ENCODE measurements at places on chromosomes 5 and 9.
A peak's percentile ranks its signal among the peaks of the same experiment; 100 is the strongest.

GRCh38 chr5:149836451-149837139 lies 106.5 kb downstream of the PPARGC1B start:
- DNase-seq: no peak

DNA sequence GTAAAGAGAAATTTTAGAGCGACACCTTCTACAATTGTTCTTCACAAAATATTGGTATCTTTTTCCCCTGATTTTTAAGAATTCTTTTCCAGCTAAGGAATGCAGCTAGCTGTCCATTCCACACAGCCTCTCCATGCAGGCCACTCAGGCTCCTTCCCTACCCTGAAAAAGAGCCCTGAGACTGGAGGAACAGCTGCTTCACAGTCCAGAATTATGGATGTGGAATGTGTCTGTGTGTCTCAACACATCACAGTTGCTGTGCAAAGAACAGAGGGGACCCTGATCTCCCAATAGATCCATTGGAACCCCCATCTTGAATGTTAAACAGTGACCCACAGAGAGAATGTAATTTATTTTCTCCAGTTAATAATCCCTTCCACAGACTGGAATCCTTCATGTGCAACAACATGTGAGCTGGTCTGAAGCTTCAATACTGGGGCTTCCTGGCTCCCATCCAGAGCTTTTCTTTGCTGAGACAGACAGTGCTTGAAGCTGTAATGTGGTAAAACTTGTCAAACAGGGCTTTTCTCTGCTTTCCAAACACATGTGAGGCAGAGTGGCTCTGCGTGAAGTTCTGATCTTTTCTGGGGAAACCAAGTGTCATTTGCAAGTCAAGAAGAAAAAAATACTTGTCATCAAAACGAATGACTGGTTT lies 53.3 kb upstream of the SMC5 start:
- DNase-seq: no peak

DNA sequence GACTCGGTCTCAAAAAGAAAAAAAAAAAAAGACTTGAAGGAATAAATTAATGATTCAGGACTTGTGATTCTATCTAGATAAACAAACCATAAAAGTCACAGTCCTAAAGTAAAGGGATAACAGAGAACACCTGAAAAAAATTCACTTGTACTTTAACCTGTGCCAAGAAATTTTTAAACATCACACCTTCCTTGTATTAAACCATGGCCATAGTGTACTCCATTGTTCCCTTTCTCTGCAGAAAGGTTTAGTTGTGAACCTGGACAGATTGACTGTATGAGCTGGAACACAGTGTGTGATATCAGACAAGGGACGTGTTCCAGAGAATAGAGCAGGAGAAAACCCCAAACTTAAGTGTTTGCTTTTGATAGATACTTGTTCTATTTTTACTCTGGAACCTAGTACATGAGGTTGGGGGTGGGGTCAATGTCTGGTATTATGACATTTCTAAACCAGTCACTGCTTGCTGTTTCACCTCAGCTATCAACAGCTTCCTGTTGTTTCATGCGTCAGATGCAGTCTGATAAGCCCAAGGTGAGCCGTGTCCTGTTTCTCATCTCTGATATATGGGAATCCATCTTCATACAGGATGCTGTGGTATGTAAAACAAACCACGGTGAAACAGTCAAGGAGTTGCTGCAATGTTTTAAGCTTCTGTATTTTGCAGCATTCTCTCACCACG lies 62.5 kb upstream of the ITGA1 start:
- no peak for DNase-seq

- no peak for DNase-seq
Observed at GRCh38 chr5:142716963-142717362, 31.1 kb upstream of the FGF1 start.

DNA sequence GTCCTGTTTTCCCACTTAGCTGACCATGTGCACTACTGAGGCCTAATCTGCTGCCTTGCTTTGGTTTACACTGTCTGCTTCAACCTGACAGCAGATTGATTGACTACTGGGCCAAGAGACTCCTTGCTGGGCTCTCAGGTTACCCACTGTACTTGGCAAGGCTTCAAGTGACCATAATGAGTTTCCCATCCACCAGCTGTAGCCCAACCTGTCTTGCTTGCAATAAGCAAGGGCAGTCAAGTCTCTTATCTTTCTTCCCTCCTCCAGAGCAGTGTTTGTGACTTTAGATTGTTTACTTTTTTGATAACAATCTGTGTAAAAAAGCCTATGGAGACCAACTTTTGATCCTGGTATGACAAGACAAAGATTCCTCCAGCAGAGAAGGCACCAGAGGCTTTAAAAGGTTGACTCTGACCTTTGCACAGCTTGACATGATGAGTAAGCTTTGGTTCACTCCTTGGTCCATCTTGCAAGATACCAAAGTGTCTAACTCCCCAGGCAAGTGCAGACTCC lies 912.3 kb upstream of the SEMA6A start:
- DNase-seq: no peak

DNA sequence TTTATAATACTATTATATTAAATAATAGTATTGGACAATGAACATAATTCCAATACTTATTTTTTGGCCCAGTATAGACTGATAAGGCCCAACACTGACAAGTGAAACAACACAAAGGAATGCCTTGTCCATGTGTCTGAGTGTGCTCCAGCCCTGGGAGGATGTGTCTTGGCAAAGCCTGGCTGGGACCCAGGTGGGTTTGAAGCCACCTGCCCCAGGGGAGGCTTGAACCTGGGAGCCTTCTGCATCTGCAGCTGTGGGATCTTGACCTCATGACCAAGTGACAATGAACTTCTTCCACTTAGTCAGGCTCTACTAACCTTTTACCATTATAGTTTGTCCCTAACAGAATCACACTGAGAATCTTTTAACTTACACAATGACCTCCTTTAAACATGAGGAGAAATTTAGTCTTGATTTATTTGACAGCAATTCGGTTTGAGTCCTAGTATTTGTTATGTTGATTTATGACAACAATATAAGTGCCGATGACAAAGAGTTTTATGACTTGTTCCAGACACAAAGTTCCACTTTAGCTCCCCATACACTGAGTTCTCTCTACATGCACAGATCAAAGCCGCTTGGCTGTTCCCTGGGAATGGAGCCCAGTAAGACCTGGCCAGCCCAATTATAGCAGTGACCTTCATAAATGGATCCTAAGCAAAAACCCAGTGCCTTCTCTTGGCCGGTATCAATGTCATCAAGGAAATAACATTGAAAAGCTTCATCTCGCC lies 294.5 kb downstream of the CTNND2 start:
- no peak for DNase-seq

DNA sequence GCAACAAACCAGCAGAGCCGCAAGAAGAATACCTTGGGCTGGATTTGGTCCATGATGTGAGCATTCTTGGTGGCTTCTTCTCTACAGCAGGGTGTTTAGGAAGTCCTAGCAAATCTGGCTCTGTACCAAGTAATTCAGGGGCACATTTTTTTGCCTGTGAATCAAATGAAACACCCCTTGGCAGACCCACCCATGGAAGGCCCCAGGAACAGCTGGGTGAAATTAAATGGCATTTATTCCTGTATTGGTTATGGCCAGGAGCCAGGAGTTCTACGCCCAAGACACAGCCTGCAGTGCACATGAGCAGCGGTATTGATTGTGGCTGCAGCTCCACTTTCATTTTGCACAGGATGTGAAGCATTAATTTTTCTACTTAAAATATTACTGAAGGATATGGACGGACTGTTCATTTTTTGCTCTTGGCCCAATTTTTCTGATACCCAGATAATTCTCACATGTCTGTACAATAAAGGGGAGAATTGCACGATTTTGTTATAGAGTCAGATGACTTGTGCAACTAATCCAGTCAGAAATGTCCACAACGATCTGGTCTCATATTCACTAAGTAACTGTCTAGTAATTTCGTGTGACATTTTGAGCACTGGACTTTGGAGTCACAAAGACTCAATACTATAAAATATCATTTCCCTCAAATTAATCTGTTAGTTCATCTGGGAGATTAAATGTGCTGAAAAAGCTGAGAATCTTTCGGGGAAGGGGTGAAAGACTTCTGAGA lies 120.7 kb upstream of the APC start:
- DNase-seq: no peak

GRCh38 chr5:180799902-180800801 lies 2.5 kb downstream of the MGAT1 start:
- DNase-seq: no peak

DNA sequence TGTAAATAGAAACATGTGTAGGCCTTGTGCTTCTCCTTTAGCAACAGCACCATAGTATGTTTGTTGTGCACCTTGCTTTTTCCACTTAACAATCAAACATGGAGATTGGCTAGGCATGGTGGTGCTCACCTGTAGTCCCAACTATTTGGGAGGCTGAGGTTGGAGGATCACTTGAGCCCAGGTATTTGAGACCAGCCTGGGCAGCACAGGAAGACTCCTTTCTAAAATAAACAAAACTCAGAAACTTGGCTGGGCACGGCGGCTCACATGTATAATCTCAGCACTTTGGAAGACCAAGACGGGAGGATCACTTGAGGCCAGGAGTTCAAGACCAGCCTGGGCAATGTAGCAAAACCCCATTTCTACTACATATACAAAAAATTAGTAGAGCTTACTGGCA lies 948 bp upstream of the FAXDC2 start:
- peak; percentile 53 for DNase-seq

- DNase-seq: no peak
Observed at GRCh38 chr5:88657906-88658775, 224.8 kb downstream of the MEF2C start.

DNA sequence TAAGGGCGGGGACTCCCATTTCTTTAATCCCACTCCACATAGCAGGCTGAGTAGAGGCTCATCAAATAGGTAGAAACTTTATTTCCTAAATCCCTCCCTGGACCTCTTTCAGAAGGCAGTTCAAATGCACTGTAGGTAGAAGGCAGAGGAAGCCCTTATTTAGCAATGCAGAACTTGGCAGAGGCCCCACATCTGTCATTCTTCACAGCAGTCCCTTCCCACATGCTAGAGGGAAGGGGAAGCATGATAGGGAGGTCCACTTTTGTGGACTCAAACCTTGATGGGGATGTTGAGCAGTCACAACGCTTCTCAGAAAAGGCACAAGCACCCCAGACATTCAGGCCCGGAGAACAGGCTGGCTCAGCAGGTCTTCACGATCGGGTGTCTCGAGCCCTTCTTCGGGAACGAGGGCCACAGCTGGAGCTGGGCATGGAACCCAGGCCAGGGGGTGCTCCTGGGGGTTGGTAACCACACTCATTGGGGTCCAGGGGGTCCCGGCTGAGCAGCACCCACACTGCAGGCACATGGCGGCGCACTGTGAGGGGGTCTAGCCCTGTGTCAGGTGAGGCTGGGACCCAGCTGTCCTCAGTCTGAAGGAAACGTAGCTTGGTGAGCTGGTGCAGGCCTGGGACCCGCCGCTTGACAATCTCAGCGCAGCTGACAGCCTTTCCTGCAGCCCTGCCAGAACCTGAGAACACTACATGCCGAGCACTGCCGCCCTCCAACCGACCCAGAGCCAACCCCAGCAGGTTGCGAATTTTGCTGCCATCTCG lies 1.3 kb downstream of the RPP25L start:
- no peak for DNase-seq

DNA sequence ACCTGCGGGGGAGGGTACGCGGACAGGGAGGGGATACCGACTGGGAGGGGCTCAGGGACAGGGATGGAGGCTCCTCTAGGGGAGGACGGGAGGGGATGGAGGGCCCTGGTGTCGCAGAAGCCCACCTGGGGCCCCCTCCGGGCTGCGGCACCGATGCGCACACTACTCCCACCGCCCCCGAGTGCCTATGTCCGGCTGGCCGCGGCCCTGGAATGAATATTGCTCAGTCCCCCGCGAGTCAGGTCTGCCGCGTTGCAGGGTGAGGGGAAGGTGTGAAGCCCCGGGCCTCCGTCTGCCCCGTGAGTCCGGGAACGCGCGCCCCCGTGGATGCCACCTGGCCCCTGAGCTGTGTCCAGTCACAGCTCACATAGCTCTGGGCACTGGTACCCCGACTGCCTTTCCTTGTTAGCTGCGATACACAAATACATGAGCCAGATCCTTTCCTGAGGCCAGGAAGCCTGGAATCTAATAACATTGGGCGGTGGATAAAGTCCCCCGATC lies 44.5 kb upstream of the PRSS3 start:
- DNase-seq: no peak

DNA sequence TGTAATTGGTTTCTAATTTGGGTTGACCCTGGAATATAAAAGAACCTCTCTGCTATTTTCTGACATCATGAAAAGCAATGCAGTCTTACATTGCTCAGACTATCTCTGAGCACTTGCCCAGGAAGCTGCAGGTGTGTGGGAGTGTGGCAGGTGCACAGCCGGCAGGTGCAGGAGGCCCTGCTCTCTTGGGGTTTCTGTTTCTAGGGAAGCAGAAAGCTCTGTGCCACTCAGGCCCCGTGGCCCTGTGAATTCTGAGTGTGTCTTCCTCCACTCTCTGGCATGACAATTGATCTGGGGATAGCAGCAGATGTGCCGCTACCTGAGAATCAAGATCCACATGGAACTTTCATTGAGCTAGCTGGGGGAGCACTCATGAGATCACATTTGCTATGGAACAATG lies 45.7 kb upstream of the IRX2 start:
- no peak for DNase-seq

DNA sequence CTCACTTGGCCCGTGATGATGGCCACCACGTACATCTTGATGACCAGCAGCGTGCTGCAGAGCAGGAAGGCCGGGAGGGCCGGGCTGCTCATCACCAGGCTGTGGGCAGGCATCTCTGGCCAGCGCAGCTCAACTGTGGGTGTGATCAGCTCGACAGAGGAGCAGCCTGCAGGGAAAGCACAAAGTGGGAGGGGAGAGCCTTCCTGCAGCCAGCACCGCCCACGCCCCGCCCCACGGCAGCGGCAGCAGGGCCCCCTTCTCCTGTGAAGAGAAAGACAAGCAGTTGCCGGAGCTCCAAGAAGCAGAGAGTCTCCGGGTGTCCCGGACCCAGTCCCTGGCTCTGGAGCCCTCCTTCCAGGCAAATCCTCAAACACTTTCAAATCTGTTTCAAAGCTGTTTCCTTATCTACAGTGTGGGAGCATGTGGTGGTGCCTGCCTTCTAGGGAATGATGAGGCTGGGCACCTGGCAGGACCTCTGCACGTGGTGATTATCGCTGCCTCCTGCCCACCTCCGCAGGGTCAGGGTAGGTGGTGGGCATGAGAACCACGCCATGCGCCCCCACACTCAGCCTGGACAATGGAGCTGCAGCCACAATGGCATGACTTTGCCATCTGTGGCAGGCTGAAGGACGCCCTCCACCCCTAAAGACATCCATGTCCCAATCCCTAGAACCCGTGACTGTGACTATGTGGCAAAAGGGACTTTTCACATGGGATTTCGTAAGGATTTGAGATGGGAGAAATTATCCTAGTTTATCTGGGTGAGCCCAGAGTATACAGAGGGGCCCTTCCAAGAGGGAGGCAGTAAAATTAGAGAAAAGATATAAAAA lies at the start of gene PTGES:
TSS of gene PTGES (minus strand) at position 143 of the 830 bp plus-strand sequence. CDS start at position 113, 30 bp downstream.
- DNase-seq: no peak

- no peak for DNase-seq
Observed at GRCh38 chr9:847505-847904, 6.0 kb downstream of the DMRT1 start.

DNA sequence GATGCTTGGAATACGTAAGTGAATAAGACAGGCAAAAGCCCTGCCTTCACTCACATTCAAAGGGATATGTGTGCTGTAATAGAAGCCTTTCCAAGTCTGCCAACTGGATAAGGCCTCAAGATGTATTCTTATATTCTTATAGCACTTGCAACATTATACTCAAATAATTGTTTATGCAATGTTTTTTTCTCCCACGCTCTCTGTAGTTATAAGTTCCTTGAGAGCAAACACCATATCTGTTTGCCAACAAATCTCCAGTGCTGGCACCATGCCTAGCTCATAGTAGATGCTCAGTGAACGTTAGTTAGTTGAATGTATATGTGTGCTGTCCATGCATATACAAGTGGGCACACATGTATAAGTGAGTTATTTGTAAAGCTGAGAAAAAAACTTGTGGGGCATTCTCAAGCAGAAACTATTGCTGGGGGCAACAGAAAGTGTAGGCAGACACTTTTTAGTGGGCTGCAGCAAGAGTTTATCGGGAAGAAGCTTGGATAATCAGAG lies 125.1 kb downstream of the RPS23 start:
- no peak for DNase-seq
